ENCODE measurements at places on chromosomes 6 and 20.
A peak's percentile ranks its signal among the peaks of the same experiment; 100 is the strongest.

- DNase-seq = no peak
Measured at GRCh38 chr6:129105035-129105434, 222.1 kb downstream of the LAMA2 start.

DNA sequence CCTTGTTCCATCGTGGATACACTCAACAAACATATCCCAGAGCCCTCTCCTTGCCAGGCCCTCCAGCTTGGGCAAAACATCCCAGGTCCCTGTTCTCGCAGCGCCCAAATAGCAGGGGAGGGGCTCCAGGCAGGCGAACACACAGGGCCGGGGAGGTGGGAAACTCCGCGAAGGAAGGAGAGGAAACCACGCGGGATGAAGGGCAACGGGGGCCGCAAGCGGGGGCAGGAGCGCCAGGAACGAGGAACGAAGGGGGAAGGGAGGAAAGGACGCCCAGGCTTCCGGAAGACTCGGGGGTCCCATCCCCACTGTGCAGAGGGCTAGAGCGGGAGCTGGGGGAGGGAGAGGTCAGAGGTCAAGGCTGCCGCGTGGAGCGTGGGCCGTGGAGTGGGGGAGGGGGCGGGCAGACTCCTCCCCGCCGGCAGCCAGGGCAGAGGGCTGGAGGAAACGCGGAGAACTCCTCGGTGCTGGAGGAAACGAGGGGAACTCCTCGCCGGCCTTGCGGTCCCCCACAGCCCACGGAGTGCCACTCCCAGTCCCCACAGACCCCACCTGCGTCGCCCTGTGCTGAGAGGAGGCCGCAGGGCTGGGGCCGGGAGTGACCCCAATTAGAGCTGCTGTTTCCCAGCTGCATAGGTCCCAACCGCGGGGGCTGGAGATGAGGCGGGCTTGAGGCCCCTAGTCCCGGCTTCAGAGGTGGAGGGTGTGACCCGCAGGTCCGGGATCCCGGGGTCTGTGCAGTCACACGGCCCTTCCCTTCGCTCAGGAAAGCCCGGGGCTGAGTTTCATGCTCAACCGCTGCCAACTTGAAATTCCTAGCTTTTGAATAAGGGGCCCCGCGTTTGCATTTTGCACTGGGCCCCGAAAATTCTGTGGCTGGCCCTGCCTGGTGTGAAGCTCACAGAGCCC, 1.2 kb upstream of the RBM38 start:
- DNase-seq = peak; percentile 79

DNA sequence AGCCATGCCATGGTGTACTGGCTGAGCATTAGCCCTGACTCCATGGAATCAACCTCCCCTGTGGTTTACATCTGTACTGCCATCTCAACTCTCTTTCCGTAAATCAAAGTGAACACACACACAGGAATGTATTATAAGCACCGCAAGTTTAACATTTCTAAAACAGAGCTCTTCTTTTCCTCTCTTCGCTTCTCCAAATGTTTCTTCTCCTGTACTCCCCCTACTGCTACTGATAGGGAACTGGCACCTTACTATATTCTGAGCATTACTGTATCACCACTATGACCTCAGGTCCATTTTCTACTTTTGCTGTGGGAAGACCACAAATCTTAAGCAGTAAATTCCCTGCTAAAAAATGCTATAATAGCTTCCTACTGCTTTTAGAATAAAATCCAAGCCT, 101.2 kb downstream of the NUS1 start:
- no peak for DNase-seq

GRCh38 chr6:31965700-31966099, 6.2 kb downstream of the DXO start:
- DNase-seq = no peak

GRCh38 chr6:64750910-64751309, 956.1 kb downstream of the EYS start:
- DNase-seq = no peak

DNA sequence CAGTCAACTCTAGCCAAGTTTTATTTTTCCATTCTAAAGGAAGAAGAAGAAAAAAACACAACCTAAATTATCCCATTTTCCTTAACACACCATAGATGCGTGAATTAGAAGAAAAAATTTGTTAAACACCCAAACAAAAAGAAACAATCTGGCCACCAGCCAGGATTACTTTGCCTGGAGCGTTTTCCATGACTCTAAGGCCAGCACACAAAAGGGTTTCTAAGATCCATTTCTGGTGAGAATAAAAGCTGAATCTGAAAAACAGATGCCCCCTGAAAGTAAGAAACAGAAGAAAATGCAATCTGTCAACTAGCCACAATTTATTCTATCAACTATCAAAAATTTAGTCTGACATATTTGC, 267.2 kb upstream of the SULF2 start:
- no peak for DNase-seq

DNA sequence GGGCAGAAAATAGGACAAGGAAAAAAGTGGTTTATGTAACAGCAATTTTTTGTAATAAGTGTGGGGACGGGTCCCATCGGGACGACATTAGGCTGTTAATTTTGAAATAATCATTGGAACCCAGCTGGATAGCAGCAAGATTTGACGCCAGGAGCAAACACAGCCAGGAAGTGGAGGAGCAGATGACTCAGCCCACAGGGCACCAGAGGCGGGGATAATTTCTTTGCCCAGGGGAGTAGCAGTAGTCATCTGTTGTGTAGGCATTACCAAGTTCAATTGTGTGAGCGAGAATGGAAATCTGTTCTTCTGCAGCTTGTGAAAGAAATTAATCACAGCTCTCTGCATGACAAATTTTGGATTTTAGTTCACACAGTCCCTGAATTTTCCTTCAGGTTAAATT, 22.6 kb upstream of the RIN2 start:
- no peak for DNase-seq

DNA sequence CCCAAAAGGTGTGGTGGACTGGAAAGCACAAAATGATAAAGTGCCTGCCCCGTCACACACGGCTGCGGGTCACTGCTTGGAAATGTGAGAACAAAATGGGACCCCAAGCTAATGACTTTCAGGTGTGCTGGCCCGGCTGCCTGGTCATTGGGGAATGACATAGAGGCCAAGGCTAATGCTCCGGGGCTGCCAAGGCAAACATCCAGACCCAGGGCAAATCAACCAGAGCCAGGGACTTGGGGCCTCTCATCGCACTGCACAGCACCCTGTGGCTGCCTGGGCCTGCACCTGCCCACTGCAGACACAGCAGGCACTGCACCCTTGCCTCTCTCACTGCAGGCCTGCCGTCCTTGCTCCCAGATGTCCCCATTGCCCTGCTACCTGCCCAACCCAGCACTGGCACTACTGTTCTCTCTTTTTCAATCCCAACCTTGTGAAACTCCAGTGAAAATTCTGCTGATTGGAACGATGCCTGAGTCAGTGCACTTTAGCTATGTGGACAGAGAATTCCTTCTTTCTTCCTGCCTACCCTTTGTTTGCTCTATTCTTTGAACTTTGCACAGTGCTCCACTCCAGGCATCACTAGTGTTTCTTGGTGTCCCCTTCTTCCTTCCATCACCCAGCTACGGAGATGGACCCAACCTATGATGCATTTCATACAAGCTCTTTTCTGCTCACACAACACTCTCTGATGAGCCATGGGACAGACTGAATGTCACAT, 849.5 kb downstream of the MAFB start:
- no peak for DNase-seq

DNA sequence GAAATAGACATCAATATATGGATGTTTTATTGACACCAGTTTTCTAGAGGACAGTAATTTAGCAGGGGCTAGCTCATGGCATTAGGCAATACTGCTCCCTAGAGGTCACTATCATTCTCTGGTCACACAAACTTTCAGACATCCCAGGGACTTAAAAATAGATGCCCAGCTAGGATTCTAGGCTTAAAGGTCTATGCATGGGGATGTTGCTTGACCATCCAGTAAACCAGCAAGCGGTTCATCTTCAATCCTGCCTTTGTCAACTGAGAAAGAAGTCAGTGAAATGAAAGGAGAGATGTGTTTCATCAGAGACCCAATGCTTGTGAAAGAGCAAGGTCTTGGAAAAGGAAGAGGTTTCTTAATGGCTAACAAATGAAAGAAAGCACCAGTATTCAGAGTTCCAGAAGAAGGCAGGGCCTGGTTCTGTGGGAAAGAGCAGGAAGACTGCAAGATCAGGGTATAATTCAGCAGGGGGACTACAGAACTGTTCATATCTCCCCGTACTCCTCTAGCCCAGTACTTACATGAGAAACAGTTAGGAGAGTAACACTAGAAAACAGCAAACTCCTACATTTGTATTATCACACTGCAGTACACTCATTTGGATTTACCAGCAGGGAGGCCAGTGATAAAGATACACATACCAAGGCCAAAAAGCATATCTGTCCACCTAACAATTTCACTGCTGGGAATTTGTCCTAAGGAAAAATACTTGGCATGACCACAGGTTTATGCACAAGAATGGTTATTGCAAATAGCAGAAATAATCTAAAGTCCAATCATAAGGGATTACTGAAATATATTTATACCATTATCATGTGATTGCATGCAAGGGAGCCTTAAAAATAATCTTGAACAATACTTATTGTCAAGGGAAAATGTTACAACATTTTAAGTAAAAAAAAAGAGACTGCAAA, 151.4 kb upstream of the LAMA2 start:
- peak; percentile 5 for DNase-seq

- no peak for DNase-seq
Measured at GRCh38 chr20:25203089-25203488, 7.6 kb downstream of the ENTPD6 start.

- no peak for DNase-seq
Measured at GRCh38 chr6:16570946-16571345, 190.3 kb downstream of the ATXN1 start.

DNA sequence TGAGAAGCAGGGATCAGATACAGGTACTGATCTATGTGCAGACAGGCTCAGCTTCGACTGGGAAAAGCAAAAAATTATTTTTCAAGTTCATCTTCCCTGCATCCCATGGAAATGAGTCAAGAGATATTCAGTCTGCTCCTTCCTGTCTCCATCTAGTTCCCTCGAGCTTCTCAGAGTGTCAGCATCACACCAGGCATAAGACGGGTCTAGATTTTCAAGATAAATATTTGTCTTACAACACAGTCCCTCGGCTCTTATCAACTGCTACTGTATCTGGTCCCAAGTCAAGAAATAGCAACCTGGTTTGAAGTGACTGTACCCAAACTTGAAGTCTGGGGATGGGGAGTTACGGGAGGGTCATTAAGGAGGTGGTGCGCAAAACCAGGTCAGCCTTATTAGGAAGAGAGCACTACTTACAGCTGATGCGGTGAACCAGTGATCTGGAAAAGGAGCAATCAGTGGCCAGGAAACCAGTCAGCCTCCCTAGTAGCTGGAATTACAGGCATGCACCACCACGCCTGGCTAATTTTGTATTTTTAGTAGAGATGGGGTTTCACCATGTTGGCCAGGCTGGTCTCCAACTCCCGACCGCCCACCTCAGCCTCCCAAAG, 29.7 kb downstream of the ZMYND8 start:
- no peak for DNase-seq

GRCh38 chr20:10940941-10941340, 267.1 kb upstream of the JAG1 start:
- DNase-seq = no peak

GRCh38 chr6:35716798-35717197, 20.0 kb upstream of the ARMC12 start:
- no peak for DNase-seq

GRCh38 chr6:156256161-156256560, 521.0 kb upstream of the ARID1B start:
- no peak for DNase-seq

DNA sequence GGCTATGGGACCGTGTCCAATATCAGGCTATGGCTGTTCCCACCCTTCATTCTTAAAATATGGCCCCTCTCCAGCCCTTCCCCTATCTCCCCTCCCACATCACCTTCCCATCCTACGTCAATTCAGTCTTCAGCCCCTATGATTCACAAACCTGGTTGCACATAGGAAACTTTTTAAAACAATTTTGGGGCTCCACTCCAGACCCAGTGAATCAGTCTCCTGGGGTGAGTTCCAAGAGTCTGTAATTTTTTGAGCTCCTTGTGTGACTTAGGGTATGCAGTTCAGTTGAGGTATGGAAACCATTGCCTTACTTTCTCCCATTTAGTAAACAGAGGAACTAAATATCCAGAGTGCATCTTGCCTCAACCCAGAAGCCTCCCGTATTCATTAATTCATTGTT, 5.5 kb downstream of the HNF4A start:
- DNase-seq = no peak

DNA sequence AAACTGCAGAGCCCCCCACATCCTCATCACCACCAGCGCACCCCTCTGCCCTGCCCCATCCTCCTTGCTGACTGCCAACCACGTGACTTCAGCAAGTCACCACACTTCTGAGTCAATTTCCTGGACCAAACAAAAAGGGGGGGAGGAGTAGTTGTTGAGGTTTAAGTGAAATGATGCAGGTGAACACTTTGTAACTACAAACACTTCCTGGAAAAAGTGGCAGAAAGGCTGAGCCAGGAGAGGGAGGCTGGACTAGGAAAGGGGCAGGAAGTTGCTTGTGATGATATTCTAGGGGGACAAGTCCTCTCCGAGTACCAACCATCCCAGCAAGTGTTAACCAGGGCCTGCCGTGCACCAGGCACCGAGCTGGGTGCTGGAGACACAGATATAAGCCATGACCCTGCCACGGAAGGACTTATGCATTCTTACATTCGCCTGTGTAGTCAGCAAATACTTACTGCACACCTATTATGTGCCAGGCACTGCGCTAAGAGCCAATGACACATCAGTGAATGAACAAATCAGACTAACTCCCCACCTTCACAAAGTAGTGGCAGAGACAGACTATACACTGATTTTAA, 67.3 kb downstream of the PREX1 start:
- DNase-seq = peak; percentile 91

DNA sequence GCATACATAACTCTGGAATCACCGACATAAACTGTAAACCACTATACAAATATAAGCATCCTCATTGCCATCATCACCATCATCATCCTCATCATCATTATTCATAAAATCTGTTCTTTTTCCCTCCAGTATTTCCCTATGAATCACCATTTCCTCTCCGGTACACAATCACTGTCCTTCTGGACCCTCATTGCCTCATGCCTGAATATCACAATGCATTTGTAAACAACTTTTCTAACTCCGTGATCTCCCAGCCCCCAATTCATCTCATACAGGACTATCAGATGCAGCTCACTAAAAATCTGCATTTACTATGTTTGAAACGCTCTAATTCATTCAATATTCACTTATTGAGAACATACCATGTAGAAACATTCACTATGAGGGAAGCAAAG, 339.7 kb downstream of the TBC1D32 start:
- no peak for DNase-seq

- DNase-seq = no peak
Measured at GRCh38 chr6:3382326-3383279, 74.2 kb downstream of the SLC22A23 start.

DNA sequence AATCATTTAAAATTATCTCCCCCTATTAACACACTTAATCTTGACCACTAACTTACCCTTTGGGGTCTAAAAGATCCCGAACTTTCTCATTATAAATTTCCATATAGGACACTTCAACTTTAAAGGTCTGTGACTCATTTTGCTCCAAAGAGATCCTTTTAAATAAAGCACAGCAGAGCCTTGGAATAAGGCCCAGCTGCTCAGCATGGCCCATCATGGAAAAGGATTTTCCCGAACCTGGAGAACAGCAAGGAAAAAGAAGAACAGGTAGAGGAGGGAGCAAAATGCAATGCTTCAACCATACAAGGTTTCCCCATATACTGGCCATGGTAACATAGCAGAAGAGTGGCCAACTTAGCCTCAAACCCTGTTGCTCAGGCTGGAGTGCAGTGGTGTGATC, 132.1 kb downstream of the KIF13A start:
- no peak for DNase-seq

Measured in CD4-positive, alpha-beta T cell treated with Interleukin-21 for 1 hour (primary cell).